T follicular helper cell (primary cell): ENCODE measurements at places on chromosomes 13 and 19.

- DNase-seq, result no peak
These were observed 127.8 kb downstream of the CRYL1 start for GRCh38 chr13:20397896-20398295.

GRCh38 chr19:3480383-3481091, at the start of gene SMIM24:
TSS of gene SMIM24 (minus strand) at chr19:3480525. CDS start at chr19:3480463, 62 bp downstream.
- DNase-seq, result no peak

DNA sequence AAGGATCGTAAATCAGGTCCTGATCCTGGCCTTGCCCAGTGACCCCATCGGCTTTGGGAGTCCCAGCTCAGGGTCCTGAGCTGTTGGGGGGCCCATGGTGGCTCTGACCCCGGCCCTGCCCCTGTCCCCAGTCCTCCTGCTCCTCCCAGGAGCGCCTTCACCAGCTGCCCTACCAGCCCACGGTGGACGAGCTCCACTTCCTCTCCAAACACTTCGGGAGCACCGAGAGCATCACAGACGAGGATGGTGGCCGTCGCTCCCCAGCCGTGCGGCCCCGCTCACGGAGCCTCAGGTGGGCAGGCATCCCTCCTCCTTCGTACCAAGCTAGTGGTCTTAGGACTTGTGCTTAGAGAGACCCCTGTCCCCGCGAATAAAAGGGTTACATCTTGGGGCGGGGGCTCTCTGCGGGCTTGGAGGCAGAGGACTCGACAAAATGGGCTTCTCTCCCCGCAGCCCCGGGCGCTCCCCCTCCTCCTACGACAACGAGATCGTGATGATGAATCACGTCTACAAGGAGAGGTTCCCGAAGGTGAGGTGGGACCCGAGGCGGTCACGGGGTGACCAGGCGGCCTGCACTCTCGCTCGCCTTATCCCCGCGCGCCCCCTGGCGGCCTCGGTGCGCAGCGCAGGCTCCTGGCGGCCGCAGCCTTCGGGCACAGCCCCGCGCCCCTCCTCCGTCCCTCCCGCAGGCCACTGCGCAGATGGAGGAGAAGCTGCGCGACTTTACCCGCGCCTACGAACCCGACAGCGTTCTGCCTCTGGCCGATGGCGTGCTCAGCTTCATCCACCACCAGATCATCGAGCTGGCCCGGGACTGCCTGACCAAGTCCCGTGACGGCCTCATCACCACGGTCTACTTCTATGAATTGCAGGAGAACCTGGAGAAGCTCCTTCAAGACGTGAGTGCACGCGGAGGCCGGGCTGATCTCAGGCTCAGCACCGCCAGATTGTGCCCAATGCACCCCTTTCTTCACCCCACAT, 9.1 kb downstream of the MAST1 start:
- peak; percentile 59 for DNase-seq

DNA sequence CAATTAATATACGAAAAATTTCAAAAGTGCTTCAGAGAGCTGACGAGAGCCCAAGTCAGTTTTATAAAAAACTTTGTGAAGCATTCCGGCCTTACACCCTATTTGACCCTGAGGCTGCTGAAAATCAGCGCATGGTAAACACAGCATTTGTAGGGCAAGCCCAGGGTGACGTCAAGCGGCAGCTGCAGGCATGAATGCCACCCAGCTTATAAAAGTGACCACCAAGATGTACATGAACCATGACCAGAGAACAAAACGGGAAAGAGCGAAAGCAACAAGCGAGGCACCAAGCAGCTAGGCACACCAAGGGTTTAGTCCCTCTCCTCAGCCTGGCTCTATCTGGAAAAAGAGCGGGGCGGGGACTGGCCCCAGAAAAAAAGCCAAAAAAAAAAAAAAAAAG, 6.0 kb downstream of the SIGLEC11 start:
- no peak for DNase-seq

DNA sequence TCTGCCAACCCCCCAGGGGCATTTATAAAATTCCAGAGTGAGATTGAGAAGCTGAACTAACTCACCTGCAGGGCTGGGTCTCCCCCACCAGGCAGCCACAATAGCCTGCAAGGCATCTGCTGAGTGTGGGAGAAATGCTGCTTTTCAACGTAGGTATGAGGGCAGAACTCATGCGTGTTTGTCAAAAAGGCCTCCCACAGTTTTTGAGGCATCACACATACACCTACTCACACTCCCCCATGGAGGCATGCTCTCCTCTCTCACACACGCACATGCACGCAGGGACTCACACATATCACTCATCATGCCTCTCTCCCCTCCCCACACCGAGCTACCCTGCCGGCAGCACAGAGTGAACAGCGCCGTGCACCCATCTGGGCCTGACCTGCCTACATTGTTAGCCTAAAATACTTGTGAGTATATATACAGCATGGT, 390.5 kb downstream of the FGF9 start:
- DNase-seq, result peak; percentile 44

GRCh38 chr13:23572836-23573235, 2.6 kb downstream of the TNFRSF19 start:
- no peak for DNase-seq

- no peak for DNase-seq
These were observed 23.8 kb upstream of the TM9SF2 start for GRCh38 chr13:99477493-99477892.

DNA sequence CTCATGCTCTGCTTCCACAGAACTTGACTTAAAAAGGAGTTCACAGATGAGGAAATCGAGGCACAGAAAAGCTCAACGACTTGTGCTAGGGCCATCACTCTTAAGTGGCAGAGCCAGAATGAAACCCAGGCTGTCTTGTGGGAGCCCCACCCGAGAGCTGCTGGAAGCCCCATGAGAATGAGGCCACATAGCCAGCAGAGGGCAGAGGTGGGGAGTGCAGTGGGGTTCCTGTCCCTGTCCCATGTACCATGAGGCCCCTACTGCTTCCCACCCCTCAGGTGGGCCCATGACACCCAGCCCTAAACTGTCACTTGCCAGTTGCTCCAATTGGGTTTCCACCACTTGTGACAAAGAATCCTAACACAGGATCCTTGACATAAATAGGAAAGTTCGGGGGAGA, 175.9 kb downstream of the IRS2 start:
- peak; percentile 19 for DNase-seq

DNA sequence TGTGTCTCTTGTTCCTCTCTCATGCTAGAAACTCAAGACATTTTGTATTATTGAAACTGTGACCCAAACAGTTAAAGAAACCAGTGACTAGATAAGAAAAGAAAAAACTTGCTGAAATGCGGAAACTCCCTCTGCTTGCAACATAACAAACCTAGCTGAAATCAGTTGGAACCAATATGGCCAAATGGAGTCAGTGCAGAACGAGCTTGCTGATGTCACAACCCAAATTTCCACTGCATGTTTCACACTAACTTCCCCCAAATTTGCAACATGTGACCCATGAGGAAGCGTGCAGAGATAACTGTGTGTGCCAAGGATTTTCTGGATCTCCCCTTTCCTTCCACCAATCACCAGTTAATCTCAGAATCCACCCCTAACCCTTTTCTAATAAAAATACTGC, 208.0 kb downstream of the DLEU7 start:
- DNase-seq, result no peak

DNA sequence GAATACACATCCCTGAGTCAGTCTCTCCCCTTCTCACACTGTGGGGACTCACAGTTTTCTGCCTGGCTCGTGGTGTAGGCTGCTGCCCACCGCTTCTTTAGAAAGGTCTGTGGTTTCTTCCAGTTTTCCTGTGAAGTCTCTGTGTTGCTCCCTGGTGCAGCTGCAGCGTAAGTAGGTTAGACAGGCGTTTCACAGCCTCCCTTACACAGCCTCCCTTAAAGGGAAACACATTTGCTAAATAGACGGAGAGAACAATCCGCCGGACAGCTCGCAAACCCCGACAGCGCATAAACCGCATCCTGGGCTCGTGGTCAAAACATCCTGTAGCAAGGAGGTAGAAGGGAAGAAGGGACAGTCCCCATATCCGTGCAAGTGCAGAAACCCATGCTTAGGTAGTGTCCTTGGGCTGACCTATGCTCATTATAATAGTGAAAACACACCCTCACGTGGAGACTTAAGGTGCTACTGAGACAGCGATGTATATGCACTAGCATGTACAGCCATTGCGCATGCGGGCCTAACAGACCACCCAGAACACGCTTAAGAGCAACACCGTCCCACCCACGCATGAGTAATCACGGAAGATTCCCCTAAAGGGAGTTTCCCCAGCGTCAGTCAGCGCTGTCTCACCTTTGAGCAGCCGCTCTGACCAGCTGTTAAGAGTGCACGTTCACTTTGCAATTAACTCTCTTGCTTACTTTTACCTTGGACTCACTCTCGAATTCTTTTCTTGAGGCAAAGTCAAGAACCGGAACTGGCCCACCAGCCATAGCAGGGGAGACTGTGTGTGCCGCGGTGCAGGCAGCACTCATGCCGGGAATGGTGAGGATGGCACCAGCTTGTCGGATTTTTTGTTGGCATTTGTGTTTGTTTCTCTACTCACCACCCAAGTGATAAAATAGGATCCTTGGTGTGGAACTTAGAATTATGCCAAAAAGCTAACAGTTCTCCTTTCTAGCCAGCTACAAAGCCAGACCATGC, 16.6 kb downstream of the SIGLEC8 start:
- peak; percentile 43 for DNase-seq
